Neural crest cell (in vitro differentiated cells): ENCODE measurements at places on chromosomes 3 and 15. TPM values are rescaled to one million over a fixed set of nuclear protein-coding genes. Genes with fewer than 3 reads are reported as not detected.

Gene RNU5B-1
- total RNA-seq = 17.2 TPM in 1 of 2 replicates, not detected in the other

Gene UBA3
- 75.6 and 78.8 TPM in 2 replicates for total RNA-seq

Gene TAMM41
- 23.6 and 24.5 TPM in 2 replicates for total RNA-seq

Gene SAMMSON
- not detected in 2 replicates for total RNA-seq

Gene FANCD2OS
- total RNA-seq = not detected in 2 replicates

Gene SERP1
- total RNA-seq = 81.6 and 81.7 TPM in 2 replicates

DNA sequence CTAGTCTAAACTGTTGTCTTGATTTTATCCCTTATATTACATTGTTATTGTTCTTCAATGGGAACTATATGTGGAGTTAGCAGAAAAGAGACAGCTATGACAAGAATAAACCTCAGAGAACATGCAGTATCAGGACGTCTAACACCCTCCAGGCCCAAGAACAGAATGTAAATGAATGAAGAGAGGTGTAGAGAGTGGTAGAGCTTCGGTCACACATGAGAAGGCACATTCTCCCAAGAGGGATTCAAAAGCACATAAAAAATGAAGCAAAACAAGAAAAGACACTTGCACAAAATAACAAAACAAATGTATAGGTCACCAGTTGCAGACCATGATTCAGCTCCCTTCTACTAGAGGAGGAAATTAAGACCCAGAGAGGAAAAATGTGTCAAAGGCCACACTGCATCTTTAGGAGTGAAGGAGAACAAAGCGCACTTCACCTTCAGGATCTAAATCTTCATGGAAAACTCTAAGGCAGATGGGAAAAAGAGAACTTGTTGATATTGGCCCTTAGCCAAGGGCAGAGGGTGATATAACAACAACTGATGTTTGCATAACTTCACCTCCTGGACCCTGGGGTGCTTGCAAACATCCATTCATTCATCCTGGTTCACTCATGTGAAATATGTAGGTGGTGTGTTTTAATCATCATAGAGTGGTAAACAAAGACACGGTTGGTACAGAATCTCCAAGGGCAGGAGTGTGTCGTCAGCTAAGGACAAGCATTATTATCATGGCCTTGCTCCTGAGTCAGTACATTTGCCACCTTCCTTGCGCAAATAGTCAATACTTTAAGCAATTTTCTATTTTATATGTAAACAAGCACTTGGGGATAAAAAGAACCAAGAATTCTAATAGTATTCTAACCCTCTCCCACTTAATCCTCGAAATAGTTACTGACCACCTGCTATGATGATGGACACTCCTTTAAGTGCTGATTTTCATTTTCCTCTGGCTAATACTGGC is 8.8 kb downstream of the NEK10 start:
- peaks cover 6% of the 10 kb centered on the region for H3K4me1 ChIP-seq
- no peaks in the 10 kb centered on the region for H3K36me3 ChIP-seq
- no peak for DNase-seq
- H3K27ac ChIP-seq = no peak overlapping the region
- H3K27me3 ChIP-seq = no peaks in the 10 kb centered on the region
- no peak overlapping the region for H3K4me3 ChIP-seq

- no peaks in the 10 kb centered on the region for H3K36me3 ChIP-seq
- no peak for DNase-seq
- H3K4me1 ChIP-seq = no peaks in the 10 kb centered on the region
- no peak overlapping the region for H3K4me3 ChIP-seq
- no peaks in the 10 kb centered on the region for H3K27me3 ChIP-seq
- H3K27ac ChIP-seq = no peak overlapping the region
These were observed 13.1 kb upstream of the NAALADL2 start for GRCh38 chr3:174846055-174846454.

DNA sequence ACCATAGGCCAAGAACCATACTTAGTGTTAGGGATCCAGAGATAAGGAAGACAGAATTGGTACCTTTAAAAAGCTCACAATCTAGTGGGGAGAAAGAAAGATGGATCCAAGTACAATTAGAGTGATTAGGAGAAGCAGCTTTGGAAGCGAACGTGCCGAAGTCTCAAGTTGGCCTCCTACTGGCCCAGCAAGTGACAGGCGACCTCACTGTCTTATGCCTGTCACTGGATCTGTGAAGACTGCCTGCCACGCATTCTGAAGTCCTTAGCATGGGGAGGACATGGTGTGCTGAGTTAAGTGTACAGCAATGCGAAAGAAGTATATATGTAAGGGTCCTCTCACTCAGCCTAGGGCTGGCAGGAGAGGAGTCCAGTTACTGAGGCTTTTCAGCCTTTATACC is 141.0 kb downstream of the GABRB3 start:
- H3K27ac ChIP-seq = no peak overlapping the region
- H3K4me1 ChIP-seq = peaks cover 7% of the 10 kb centered on the region
- H3K36me3 ChIP-seq = peaks cover 9% of the 10 kb centered on the region
- DNase-seq = no peak

DNA sequence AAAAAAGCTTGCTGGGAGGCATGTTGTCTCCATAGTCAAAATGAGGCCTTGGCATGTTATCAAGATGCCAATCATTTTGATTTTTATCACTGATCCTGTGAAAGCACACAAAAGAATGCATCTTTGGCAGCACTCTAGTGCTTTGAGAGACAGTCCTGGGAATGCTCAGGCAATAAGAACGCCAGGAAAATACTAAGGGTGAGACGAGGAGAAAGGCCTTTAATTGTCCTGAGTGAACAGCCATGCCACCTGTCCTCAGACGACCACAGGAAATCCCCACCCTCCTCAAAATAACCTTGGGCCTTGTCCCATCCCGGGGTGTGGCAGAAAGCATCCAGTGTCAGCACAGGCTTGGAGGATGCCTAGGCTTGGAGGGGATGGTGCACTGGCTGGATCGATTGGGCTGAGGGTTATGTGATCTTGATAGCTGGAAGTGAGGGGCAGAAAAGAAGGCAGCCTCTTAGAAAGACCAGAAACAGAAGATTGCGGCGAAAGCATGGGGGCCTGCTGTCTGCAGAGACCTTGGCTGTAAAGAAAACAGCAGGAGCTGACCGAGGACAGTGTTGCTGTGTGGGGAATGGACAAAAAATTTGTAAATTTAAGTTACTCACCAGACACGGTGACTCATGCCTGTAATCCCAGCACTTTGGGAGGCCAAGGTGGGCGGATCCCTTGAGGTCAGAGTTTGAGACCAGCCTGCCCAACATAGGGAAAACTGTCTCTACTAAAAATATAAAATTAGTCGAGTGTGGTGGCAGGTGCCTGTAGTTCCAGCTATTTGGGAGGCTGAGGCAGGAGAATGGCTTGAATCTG is 7.3 kb downstream of the TMEM158 start:
- H3K4me1 ChIP-seq = peaks cover 6% of the 10 kb centered on the region
- H3K4me3 ChIP-seq = no peak overlapping the region
- no peaks in the 10 kb centered on the region for H3K36me3 ChIP-seq
- no peak overlapping the region for H3K27ac ChIP-seq
- peaks cover 18% of the 10 kb centered on the region for H3K27me3 ChIP-seq

- no peaks in the 10 kb centered on the region for H3K36me3 ChIP-seq
- peaks cover 17% of the 10 kb centered on the region for H3K4me1 ChIP-seq
- no peaks in the 10 kb centered on the region for H3K27me3 ChIP-seq
- no peak overlapping the region for H3K27ac ChIP-seq
- H3K4me3 ChIP-seq = no peak overlapping the region
These were observed 88.2 kb upstream of the C2CD4B start for GRCh38 chr15:62253294-62253693.
